ENCODE measurements at places on chromosomes 13 and 19. TPM values are rescaled to one million over a fixed set of nuclear protein-coding genes. Genes with fewer than 3 reads are reported as not detected.

- peak; percentile 57 for DNase-seq
Observed at GRCh38 chr13:30477346-30478195, 11.8 kb upstream of the HMGB1 start.

DNA sequence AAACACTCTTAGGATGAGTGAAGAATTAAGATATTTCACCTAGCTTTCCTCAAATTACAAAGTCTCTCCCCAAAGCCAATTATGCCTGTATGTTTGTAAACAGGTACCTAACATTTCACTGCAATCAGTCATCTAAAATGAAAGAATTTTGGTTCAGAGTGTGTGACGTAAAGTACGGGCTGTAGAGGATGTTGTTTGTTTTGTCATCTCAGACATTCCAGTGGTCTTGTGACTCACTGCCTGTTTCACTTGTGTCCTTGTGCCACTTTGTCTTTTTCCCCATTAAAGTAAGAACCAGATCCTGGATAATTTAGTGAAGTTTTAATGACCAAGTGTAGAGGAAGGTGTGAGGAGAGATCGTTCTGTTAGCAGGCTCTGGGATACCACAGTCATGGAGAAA is 28.6 kb upstream of the EID2 start:
- no peak for DNase-seq

GRCh38 chr19:7366701-7367420 is 18.1 kb downstream of the ARHGEF18 start:
- peak; percentile 87 for DNase-seq

- no peak for DNase-seq
Observed at GRCh38 chr19:39802958-39803357, 24.3 kb downstream of the LEUTX start.

GRCh38 chr13:74895042-74895796 is 586.8 kb downstream of the TBC1D4 start:
- no peak for DNase-seq

- no peak for DNase-seq
Observed at GRCh38 chr19:43957891-43958290, 6.9 kb downstream of the ZNF221 start.

DNA sequence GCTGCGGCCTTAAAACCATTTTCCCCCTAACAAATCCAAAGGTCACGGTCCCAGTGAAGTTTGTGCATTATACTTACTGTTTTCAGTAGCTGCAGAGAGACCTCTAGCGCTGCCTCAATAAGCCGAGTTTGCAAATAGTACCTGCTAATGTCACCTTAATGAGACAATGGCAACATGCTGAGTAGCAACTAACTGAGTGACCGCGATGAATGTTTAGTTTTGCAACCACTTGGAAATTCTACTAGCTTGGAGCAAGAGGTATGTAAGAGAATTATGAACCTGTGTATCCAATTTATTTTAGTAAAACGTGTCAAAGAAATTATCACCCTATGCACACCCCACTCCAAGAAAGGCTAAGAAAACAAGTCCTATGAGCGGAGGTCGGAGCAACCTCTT is 1.2 kb downstream of the KPNA3 start:
- DNase-seq = peak; percentile 77

DNA sequence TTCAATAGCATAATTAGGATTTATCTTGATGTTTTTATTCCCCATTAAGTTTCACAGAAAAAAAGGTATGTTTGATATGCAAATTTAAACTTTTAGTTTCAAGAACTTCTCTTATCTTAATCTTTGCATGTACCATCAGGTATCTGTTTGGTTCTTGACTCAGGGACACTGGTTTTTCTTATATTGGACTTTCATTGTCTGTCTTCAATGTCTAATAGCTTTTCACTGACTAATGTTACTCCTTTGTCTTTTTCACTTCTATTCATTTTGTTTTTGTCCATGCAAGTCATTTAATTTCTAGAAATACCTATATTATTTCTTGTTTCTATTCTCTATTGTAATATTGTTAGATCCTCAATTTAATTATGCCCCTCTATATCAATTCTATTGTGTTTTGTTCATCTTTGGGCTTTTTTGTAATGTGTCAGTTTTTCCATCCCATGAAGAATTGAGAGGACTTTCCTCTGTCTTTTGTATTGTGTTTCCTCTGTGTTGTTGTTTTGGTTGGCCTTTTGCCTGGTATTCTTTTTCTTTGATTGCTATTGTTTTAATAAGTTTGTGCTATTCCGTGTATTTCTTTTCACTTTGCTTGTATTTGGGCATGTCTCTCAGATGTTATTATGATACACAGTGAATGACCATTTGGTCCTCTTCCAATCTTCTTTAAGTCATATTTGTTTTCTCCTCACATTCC is 58.3 kb upstream of the ANKRD10 start:
- DNase-seq = no peak

- DNase-seq = peak; percentile 76
Observed at GRCh38 chr19:5805462-5806132, 730 bp downstream of the NRTN start.

DNA sequence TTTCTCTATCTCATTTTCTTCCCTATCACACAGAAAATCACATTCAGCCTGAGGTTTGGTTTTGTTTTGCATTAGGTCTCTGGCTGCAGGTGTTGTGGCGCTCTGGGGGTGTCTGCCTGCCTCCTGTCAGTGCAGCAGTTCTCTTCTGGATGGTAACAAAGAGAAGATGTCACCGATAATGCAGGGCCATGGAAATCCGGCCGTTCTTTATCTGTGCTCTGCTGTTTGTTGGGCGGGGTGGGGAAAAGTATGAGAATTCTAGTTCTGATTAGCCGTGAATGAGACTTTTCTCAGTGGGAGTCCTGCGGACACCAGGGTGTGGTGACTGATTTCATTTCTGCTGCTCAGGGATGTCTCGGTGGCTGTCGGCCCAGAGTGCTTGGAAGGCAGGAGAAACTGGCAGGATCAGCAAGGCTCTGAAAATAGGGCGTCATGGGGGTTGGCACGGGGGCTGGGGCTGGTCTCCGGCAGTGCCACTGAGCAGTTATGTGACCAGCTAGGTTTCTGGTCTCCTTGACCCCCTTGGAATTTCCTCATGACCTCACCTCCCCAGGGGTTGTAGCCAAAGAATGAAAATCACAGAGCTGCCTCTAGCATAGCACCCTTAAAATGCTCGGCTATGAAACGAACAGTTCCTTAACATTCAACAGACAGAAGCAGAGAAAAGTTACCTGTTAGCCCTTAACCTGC is 5.0 kb downstream of the RNF113B start:
- no peak for DNase-seq

DNA sequence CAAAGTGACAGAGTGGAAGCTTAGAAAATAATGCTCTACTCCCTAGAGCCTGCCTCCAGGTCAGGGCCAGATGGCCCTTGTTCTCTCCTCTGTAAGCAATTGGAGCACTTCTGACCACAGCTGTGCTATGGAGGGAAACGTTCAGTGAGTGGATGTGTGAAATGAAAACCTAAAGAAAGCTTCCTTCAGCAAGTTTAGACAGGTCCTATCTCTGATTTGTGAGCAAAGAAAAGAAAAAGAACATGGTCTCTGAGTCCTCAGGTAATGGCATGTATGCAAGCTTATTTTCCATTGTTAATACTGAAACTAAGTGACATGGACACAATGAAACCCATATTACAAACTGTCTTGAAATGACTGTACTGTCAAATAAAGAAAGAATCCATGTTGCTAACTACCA is 1486.8 kb downstream of the EFNB2 start:
- DNase-seq = no peak

The ZNF549 gene
- 6.7 TPM for total RNA-seq

The PSG7 gene
- total RNA-seq = not detected

The RUBCNL gene
- total RNA-seq = 0.14 TPM
